Stimulated activated CD4-positive, alpha-beta T cell treated with anti-CD3 and anti-CD28 coated beads, Interleukin-1b, Interleukin-23, amount 100 ng/mL, for 1 hour (primary cell): ENCODE measurements at places on chromosomes 2 and 18.

- no peak for DNase-seq
Observed at GRCh38 chr2:169768262-169768995, 30.2 kb upstream of the SSB start.

GRCh38 chr2:228839421-228839876 lies 431.6 kb downstream of the PID1 start:
- no peak for DNase-seq

DNA sequence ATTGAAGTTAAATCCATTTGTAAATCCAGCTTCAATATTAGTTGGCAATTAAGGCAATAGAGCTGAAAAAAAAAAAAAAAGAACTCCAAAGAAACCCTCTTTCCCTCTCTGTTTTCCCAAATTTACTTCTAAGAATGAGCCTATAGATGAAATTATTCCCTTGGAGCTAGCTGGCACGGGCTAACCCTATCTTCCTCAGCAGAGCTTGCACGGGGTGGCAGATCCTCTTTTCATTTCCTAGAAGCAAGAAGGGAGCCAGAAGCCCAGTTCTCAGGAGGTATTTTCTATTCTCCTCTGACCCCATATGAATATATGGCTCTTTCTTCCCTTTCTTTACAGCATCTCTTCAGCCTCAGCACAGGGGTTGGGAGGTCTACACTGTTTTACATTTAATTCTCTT lies 426.0 kb downstream of the TGIF1 start:
- DNase-seq = no peak

- DNase-seq = no peak
Observed at GRCh38 chr2:226874749-226875148, 38.9 kb downstream of the RHBDD1 start.

GRCh38 chr2:171652416-171652785 lies 34.9 kb upstream of the DYNC1I2 start:
- no peak for DNase-seq

GRCh38 chr2:31430439-31431165 lies 16.1 kb upstream of the XDH start:
- no peak for DNase-seq

DNA sequence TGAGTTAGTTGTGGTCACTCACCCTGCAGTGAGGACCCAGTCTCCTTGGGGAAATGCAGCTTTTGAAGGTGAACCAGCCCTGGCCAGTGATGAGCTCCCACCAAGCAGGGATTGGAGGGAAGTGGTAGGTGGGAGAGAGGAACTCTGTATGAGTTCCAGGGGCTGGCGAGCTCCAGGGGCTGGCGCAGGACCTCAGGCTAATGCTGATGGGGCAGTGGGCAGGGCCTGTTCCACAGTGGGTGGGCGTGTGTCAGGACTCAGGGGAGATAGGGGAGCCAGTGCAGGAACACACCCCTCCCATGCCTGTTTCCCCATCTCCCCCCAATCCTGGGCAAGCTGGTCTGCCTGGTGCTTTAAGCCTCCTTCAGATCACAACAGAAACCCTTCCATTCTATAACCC lies 208.4 kb downstream of the DYSF start:
- no peak for DNase-seq

GRCh38 chr2:219210196-219210885 lies 3.8 kb downstream of the ZFAND2B start:
- DNase-seq = no peak

DNA sequence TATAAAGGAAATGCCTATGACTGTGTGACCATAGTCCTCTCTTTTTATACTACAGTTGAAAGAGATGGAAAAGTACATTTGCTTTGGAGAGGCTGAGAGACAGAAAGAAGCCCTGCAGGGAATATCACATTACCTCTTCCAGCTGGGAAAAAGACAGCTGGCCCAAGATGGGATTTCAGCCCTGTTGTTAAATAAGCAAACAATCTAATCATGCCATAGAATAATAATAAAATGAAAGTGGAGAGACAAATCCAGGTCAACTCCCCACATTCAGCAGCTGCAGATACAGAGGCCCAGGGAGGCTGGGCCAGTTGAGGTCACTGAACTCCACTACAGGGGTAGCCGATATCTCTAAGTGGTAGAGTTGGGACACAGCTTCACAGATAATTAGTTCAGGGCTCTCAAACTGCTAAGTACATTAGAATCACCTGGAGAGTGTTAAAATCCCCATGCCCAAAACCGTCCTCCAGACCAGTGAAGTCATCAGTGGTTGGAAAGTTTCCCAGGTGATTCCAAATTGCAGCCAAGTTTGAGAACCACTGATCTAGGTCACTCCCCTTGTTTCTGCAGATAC lies 81.9 kb downstream of the MOGAT1 start:
- DNase-seq = no peak

DNA sequence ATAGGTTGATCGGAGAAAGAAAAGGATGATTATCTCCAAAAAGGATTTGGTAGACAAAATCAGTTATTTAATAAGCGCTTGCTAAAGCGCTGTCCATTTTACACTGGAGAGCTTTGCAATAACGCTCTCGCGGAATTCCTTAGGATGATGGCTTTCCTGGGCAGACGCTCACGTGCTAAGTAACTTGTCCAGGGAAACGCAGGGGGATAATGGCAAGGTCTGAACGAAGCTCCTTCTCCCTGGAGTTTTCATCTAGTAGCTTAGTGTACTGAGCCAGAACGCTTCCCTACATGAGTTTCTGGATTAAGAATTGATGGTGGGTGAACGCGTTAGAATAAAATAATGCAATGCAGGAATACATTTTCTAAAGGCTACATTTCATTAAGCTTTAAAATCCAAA lies 739.5 kb upstream of the SALL3 start:
- no peak for DNase-seq

DNA sequence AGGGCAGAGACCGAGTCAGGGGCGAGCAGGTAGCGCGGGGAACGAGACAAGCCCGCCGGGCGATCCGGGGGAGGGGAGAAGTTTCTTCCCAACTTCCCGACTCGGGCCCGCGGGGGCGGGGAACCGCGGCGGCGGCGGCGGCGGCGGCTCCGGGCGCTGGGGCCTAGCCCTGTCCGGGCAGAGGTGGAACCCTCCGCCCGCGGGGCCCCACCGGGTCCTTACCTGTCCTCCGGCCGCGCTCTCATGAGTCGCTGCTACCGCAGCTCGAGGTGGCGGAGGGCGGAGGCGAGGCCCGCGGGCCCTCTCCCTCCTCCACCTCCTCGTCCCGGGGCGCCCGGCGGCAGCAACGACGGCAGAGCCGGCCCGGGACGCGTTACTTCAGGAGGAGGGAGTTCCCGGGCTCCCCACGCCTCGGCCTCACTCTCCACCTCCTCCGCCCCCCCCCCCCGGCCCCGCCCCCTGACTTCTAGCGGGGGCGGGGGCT lies at the start of gene YES1:
TSS of gene YES1 (minus strand) at position 351 of the 484 bp plus-strand sequence. CDS start 55,415 bp downstream, outside the sequence.
- DNase-seq = peak; percentile 20
